GM12891 (cell line): ENCODE measurements at places on chromosomes 1 and 21.
A peak's percentile ranks its signal among the peaks of the same experiment; 100 is the strongest.

- no peak for DNase-seq
These were observed 111.9 kb upstream of the KAZN start for GRCh38 chr1:14486401-14487201.

- peak; percentile 47 for DNase-seq
These were observed 369.7 kb downstream of the RRAGC start for GRCh38 chr1:38489844-38490270.

DNA sequence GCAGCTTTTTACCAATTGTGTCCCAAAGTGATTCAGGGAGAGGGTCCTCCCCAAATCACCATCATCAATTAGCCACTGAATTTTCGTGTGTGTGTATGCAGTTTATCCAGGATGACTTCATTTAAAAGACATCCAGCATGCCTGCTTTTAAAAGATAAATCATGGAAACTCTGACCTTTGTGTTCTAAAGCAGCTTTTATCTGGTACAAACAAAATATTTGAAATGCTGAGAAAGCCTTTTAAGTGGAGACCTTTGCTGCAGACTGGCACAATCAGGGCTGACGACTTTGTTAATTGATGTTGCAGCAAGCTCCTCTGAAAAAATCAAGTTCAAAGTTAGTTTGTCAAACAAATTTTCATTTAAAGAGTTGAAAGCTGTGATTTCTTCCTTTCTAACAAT lies 104.7 kb downstream of the PCP4 start:
- no peak for DNase-seq

GRCh38 chr1:64663668-64664067 lies 81.2 kb upstream of the RAVER2 start:
- DNase-seq, result no peak

GRCh38 chr1:3593334-3593733 lies 18.0 kb downstream of the MEGF6 start:
- DNase-seq, result no peak

DNA sequence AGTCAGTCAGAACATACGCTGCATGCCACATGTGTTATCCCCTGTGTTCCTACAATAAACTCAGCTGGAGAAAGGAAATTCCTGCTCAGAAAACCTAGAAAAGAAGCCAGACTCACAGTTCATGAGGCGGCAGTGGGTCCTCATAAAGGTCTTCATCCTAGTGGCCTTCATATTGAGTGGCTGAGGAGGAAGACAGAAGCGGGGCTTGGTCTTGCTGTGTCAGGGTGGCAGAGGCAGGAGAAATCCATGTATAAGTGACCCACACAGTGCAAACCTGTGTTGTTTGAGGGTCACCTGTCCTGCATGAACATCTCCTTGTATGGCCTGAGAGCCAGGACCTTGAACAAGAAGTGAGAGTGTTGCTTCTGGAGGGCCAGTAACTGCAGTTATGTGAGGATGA lies 4.0 kb upstream of the WNT3A start:
- DNase-seq, result no peak

DNA sequence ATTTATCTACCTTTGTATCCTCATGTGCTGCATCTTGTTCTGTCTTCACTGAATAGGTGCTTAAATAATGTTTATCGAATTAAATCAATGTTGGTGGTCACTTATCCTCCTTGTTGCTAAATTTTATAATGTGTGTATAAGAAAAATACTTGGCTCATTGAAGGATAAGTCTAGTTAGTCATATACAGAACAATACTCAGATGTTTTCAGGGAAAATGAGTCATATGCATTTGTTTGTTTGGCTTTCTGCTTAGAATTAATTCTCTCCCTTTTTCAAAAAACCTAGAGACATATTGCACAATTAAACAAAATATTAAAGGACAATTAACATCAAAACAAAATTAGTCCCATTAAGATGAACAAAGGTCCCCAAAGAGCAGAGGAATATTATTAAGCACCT lies 89.0 kb downstream of the UBE2U start:
- no peak for DNase-seq
